Activated T-cell treated with anti-CD3 and anti-CD28 coated beads, Interleukin-2, amount 50 U/mL, for 72 hours (primary cell): ENCODE measurements at places on chromosomes 11 and 22.
A peak's percentile ranks its signal among the peaks of the same experiment; 100 is the strongest.

DNA sequence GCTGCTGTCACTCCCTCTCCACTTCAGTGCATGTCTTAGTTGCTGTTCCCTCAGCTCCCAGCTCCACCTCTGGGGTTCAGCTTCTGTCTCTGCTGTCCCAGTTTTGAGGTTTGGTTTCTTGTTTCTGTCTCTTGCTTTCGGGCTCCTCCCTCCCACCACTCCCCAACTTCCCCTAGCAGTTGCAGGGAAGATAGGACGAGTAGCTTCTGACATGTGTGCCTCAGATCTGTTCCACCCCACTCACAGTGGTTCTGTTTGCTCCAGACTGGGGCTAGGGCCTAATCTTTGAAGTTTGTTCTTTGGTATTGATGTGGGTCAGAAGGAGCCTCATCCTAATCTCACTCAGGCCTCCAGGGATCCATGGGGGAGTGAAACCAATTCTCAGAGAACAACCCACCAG, 2.6 kb upstream of the RRM1 start:
- DNase-seq: peak; percentile 12

- DNase-seq: no peak
Observed at GRCh38 chr11:13782390-13783075, 114.1 kb downstream of the FAR1 start.

GRCh38 chr22:43500792-43501785, 89.3 kb downstream of the MPPED1 start:
- no peak for DNase-seq

DNA sequence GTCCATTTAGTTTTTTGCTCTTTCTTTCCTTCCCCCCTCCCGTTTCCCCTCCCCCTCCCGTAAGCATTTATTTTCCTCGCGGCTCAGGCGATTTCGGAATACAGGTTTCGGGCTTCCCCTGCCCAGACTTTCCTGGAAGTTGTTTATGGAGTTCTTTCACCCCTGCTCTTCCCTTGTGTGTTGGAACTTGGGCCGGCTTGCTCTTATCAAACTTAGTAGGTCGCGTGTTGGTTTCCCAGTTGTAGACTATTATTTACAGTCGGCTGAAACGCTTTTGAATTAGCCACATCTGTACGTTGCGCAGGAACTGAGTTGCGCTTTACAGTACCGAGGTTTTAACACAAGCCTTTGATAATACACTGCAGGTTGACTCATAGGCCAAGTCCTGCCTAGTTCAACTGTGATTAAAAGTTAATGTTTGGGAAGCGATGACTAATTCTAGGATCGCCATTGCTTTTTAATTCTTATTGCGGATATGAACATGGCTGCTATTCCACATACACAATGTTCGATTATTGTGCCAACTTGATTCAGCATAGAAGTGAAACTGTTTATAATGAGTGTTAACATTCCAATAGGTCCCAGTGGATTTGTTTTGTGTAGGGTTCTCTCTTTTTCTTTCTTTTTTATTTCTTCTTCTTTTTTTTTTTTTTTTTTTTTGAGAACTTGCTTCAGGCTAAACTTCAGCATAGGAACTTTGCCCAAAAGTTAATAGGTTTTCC, 1.7 kb downstream of the YAP1 start:
- DNase-seq: peak; percentile 7

- DNase-seq: no peak
Observed at GRCh38 chr22:50115693-50116092, 25.9 kb downstream of the MOV10L1 start.

- DNase-seq: no peak
Observed at GRCh38 chr22:41550952-41551491, 6.8 kb upstream of the POLR3H start.

- no peak for DNase-seq
Observed at GRCh38 chr11:130413405-130414106, 14.9 kb downstream of the ADAMTS8 start.

GRCh38 chr11:44923115-44923514, 27.6 kb downstream of the TP53I11 start:
- peak; percentile 18 for DNase-seq

DNA sequence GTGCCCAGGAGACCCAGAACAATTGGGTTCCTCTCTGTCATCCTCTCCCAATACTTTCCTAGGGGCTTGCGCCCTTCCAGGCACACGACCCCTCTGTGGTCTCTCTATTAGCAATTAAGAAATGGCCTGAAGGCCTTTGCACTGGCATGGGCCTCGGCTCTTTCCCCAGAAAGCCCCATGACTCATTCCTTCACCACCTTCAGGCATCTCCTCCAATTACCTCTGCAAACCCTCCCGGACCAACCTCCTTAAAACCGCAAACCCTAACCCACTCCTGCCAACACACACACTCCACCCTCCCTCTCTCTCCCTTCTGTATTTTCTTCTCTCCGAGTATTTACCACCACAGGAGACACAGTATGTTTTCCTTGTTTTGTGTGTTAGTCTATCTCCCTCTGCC, 36.7 kb downstream of the LARGE1 start:
- no peak for DNase-seq

DNA sequence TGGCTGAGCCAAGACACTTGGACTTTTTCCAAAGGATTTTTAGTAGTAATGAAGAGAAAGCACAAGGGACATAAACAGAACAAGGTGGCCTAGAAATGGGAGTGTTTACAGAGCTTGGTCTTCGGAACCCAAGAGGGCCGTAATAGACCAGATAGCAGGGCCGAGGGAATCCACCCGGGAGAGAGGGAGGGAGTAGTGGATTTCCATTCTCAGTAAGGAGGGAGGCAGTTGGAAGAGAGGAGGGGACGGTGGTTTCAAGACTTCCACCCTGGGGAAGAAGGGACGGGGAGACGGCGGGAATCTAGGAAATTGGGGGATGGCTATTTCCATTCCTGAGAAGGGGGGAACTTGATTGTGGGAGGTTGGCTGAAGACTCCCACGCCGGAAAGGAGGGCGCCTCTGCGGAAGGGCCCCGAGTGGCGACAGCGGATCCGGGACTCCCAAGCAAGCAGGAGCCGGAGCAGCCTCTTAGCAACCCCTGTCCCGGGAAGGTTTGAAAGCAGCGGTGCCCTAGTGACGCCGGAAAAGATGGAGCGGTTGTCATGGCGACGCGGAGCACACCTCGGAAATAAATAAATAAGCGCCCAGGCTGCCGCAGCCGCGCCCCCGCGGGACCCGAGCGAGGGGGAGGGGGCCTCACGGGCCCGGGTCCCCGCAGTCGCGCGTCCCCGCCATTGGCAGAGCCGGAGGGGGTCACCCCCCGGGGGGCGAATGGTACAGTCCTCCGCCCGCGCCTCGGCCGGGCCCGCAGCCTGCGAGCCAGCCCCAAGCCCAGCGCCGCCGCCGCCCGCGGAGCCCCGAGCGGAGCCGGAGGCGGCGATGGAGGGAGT, 31.6 kb downstream of the EIF3F start:
- DNase-seq: peak; percentile 66

- DNase-seq: no peak
Observed at GRCh38 chr11:1983601-1983961, 14.1 kb downstream of the H19 start.

GRCh38 chr22:43521716-43522115, 109.9 kb downstream of the MPPED1 start:
- DNase-seq: no peak

DNA sequence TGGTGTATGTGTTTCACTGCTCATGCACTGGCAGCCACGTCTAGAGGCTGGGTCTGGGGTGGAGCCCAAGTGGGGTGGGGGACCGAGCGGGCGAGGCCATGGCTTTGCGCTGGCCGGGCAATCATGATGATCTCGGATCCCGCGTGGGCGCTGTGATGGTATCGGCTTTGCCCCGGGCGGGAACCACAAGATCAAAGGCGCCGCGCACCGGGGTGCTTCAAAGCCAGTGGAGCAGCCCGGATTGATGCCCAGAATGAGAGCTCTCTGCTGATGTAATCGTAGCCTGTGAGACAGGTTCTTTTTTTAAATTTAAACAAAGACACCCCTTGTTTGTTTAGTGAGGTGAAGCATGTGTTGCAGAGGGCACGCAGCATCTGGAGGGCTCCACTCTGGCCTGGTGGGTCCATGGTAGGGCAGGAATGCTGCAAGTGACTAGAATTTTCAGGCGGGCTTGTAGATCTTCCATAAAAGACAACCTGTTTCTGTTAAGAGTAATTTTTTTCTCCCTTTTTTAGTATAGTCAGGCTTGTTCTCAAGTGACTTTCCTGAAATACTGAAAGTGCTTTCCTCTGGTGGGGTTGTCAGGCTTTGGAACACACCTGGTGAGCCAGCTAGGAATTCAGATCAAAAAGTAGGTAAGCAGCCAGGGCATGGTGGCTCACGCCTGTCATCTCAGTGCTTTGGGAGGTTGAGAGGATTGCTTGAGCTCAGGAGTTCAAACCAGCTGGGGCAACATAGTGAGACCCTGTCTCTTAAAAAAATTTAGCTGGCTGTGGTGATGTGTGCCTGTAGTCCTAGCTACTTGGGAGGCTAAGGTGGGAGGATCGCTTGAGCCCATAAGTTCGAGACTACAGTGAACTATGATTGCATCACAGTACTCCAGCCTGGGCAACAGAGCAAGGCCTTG, 40.7 kb downstream of the ZNRF3 start:
- no peak for DNase-seq

DNA sequence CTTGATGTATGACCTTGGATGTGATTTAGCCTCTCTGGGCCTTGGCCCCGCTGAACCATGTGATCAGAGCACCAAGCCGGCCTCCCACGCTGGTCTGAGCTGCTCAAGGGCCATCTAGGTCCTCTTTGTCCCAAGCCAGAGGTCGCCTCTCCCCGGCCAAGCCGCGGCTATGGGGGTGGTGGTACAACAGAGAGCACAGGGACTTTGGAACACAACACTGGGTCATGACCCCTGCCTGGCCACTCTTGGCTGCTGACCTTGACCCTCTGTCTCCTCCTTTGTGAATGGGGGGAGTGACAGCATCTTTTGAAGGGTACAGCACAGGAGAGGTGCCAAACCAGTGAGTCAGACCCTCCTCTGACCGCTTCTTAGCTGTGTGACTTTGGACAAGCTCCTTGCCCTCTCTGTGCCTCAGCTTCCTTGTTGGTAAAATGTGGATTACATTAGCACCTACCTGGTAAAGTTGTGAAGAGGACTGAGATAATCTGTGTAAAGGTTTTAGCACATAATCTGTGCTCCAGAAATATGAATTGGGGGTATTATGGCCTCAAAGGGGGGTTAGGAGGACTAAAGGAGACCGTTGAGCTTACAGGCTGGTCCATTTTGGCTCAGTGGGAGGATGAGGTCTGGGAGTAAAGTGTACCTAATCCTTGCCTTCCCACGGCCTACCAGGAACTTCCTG, 4.7 kb downstream of the SCYL1 start:
- DNase-seq: no peak

- peak; percentile 53 for DNase-seq
Observed at GRCh38 chr22:38176170-38176741, 5.4 kb downstream of the PLA2G6 start.

- no peak for DNase-seq
Observed at GRCh38 chr22:23177197-23177596, 3.1 kb upstream of the BCR start.

DNA sequence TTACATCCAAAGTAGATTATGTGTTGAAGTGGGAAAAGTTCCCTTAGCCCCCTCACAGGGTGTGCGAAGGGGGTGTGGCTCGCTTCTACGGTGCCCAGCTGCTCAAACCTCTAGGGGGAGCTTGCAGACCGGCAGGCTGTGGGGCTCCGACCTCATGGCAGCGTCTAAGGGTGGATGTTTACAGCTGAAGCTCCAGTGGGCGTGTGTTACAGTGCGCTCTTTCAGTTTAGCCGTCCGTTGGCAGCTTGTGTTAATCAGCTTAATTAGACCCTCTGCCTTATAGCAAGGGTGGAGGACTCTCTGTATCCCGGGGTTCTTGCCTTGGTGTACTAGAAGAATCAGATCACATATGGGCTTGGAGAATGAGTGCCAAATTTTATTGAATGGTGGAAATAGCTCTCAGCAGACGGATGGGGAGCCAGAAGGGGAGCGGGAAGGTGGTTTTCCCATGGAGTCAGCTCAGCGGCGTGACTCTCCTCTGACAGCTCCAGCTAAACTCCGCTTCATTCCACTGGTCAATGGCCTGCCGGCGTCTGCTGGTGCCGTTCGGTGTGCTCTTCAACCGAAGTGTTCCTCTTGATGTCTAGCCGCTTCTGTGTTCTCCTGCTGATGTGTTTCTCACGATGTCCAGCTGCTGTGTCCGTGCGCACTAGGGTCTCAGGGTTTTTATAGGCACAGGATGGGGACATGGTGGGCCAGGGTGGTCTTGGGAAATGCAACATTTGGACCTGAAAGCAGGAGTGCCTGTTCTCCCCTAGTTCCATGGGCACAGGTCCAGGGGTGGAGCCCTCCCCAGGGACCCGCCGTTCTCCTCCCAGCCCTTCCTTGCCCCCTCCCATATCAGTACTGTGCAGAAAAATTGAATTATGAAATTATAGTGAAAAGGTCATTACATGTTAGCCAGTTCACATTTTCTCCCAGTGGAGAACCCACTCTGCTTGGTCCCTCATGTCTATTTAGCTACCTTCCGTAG, 28.6 kb upstream of the OR10G7 start:
- peak; percentile 71 for DNase-seq

GRCh38 chr11:90434858-90435257, 212.0 kb upstream of the CHORDC1 start:
- DNase-seq: no peak

DNA sequence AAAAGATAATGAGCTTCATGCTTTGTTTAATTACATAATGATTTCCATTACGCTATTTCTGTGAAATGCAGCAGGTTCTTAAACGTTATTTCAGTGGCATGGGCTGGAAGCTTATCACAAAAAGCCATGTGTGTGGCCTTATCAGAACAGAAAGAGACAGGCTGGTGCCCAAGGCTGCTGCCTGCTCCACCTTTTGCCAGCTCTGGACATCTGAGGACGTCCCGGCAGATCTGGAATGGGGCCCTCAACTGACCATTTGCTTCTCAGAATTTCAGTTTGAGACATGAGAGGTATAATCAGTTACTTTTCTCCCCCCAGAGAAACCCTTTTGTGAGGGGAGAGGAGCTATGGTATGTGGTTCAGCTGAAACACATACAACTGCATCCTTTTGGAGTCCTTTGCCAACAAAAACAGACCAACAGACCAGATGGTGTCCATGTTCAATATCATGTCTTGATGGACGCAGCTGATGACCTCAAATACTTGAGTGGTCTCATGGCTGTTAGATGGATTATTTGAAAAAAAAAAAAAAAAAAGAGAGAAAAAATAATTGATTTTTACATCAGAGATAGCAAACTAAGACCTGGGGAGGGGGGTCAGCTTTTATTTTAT, 8.6 kb downstream of the CDPF1 start:
- DNase-seq: no peak

- DNase-seq: no peak
Observed at GRCh38 chr11:44493383-44493782, 72.1 kb upstream of the CD82 start.

- no peak for DNase-seq
Observed at GRCh38 chr11:41403458-41403857, 56.0 kb downstream of the LRRC4C start.

- DNase-seq: no peak
Observed at GRCh38 chr22:30843245-30843644, 125.3 kb downstream of the MORC2 start.

- DNase-seq: no peak
Observed at GRCh38 chr11:102806296-102806695, 8.3 kb upstream of the MMP1 start.

- no peak for DNase-seq
Observed at GRCh38 chr11:69137151-69137844, 18.4 kb upstream of the SMIM38 start.
